Nephron progenitor cell (in vitro differentiated cells): ENCODE measurements at places on chromosomes 3 and 15.

- DNase-seq = no peak
These were observed 7.8 kb downstream of the MFSD1 start for GRCh38 chr3:158809642-158810041.

GRCh38 chr3:45275006-45275704 lies 49.1 kb upstream of the TMEM158 start:
- no peak for DNase-seq

DNA sequence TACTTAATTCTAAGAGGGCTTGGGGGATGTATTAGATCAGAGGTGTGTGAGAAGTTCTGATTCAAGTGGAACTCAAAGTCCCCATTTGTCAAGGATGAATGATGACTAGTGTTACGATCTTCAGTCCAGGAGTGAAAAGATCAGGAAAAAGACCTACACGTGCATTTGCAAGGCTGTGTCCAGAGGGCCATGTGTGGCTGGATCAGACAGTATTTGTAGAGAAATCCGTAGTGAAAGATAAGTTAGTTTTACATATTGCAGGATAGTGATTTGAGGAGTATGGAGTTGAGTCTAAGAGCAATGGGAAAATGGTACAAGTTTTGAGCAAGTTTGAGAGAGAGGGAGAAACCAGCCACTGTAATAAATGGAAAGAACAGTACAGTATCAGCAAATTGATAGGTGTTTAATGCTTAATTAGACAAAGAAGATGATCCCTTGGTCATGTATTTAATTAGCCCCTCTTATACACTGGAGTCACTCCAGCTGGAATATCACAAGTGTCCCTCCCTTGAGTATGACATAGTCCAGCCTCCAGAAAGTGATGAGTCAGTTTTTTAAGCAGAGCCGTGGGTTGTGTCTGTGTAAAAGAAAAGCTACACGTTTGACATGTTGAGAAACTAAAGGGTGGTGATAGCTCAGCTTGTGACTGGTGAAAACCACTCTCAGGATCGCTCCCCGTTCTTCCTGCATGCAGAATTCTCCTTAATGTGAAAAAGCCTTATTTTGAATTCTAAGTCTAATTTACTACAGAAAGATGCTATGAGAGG lies 348.8 kb downstream of the ROBO1 start:
- no peak for DNase-seq

GRCh38 chr3:50591196-50591741 lies 20.3 kb downstream of the CISH start:
- no peak for DNase-seq

DNA sequence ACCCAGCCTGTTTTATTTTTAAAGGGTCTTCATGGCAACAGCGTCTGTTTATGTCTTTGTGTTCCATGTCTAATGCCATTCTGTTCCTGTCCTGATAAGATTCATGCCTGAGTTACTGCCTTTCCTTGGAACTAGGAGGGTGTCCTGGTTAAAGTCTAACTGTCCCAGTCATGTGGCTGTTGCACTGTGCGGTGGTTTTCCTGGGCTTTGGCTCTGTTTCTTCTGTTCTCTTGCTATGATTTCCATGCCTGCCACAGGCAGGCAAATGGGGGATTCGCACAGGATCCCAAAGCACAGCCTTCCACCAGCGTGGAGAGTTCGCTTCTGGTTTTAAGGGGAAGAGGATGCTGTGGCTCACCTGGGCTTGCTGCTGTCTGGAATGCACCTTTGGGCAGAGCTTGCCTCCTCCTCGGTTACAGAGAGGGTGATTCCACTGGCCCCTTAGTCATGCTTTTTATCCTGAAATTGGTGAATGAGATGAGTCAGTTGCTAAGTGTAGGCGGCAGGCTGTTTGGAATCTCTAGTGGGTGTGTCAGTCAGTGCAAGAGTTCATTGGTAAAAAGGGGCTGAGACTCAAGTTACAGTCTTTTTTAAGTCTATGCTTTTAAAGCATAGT lies 86.8 kb downstream of the CCK start:
- peak; percentile 23 for DNase-seq

DNA sequence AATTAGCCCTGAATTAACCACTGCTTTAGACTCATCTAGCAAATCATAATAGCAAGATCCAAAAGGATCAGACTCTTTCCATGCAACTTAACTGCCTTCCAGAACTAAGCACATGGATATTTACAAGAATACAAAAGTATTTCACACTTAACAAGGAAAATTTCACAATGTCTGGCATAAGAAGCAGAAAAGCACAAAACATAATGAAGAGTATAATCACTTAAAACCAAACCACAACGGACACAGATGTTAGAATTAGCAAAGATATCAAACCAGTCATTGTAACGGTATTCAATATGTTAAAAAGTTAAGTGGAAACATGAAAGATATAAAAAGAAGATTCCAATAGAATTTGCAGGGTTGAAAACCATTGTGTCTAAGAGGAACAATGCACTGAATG lies 51.5 kb upstream of the COL6A6 start:
- no peak for DNase-seq

- no peak for DNase-seq
These were observed 612.8 kb upstream of the AGTR1 start for GRCh38 chr3:148084931-148085330.
